NCI-H510A (cell line): ENCODE measurements at places on chromosomes 5 and 9.
A peak's percentile ranks its signal among the peaks of the same experiment; 100 is the strongest.

- no peak for DNase-seq
These were observed 102.0 kb upstream of the NREP start for GRCh38 chr5:111859031-111859430.

DNA sequence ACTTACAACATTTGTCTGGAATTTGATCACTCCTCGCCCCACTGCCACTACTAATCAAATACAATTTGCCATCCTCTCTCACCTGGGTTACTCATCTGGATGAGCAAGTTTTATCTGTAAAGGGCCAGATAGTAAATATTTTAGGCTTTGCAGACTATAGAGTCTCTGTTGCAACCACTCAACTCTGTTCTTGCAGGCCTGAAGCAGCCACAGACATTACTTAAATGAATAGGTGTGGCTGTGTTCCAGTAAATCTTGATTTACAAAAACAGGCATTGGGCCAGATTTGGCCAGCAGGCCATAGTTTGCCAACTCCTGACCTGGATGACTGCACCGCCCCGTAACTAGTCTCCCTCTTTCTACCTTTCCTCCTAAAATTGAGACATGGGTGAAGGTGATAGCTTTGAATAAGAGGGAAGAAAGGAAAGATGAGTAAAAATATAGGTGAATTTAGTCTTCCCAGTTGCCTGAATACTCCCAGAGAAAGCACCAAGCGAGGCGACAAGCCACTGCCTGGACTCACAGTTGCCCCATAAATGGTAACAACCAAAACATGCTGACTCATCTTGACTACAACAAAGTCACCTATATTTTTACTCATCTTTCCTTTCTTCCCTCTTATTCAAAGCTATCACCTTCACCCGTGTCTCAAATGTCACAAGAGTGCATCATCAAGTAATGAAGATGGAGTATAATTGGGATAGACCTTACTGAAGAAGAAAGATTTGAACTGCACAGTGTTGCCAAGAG lies 32.5 kb upstream of the SCAMP1 start:
- no peak for DNase-seq

DNA sequence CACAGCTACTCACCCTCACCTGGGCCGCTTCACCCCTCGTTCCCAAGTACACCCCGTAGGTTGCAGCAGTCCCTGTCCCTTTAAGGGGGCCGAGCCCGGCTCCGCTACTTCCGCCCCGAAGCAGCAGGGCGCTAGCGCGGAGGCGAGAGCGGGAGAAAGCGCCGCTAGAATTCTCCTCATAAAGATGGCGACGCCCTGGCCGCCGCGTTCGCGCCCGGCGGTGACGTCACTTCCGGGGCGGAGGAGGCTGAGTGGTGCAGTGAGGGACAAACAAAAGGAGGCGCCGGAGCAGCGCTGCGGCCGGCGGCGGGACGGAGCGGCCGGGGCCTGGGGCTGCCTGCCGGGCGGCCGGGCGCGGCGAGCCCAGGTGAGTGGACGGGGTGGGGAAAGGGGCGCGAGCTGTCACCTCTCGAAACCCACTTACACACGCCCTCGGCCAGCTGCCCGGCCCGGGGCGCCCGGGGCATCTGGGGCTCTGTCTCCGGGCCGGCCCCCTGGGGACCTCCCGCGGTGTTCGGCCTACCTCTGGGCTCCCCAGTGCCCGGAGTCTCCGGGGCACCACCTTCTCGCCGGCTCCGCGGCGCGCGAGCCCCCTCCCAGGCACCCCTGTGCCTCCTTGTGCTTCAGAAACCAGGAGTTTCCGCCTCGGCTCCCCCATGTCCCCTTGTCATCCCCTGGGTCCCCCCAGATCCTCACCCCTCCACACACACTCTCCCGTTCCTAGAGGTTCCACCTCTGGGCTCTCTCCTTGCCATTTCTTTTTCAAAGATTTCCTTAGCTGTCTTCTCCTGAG lies at the start of the genes KYAT1 and LRRC8A:
Gene KYAT1, minus strand, starts transcription at position 67 of the 793 bp plus-strand sequence. CDS start 36,545 bp downstream, outside the sequence.
Gene LRRC8A, plus strand, starts transcription at position 250 of the 793 bp plus-strand sequence. CDS start 25,032 bp downstream, outside the sequence.
- peak; percentile 97 for DNase-seq

- DNase-seq: no peak
These were observed 31.3 kb downstream of the FYB1 start for GRCh38 chr5:39187831-39188731.

DNA sequence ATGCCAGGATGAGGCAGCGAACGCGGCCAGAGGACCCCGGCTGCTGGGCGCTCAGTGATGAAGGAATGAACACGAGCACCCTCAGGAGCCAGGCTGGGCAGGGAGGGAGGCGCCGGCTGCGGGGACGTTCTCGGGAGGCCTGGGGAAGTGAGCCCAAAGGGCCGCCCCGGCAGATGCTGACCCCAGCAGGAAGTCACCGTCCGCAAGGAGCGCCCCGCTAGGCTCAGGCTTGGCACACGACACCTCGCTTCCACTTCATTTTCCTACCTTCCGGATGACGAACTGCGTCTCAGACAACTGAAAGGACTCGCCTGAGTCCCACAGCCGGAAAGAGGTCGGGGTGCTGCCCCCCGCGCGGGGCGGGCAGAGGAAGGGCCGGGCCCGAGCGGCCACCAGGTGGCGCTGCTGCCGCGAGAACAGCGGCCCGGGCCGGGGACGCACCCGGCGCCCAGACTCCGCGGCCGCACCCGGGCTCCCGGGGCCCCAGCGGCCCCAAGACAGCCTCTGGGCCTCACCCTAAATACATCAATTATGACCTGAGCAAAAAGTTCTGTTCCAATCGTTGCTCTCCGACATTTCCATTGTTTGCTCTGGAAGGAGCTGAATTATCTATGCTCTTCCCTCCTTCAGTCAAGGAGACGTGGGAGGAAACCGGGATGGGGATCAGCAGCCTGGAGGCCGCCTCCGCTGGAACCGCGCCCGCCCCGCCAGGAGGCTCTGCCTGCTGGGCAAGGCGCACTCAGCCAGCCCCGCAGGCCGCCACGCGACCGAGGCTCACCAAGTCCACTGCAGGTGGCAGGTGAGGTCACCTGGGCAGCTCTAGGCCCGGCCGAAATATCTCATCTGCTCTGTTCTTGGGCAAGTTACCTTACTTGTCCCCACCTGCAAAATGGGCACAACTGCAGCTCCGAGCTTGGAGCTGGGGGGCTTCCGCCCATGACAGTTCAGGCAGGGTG lies 107.0 kb downstream of the ZNF354C start:
- no peak for DNase-seq

DNA sequence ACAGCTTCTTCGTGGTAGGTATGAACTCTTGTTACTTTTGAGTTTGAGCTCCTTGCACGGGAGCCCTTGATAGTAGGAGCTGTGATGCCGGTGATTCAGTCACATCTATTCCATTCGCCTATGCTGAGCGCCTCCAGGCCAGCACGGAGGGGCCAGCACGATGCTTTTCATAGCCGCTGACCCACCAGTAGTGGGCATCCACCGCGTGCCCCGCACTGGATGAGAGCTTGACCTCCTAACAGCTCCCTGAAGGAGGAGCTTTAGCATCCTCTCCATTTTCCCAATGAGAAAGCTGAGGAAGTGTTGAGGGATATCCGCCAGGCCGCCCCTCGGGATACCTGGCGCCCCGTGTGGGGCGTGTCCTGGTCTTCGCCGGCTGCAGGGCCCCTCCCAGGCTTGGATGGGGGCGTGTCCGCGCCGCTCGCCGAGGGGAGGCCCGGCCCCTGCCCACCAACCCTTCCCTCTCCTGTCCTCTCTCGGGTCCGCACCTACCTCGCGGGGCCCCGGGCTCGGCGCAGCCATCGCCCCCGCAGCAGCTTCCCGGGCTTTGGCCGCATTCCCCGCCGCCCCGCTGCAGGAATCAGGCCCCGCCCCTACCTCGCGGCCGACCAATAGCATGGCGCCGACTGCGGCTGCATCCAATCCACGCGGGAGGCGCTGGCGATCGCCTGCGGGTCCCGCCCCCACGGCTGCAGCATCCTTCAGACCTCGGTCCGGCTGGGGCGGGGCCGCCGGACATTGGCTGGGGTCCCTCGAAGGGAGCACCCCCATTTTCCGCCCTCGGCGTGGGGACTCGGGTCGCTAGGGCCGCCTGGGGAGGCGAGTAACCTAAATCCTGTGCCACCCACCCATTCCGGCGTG lies at the start of gene PIP5KL1:
Gene PIP5KL1, minus strand, starts transcription at position 547 of the 861 bp plus-strand sequence. Its CDS starts 25 bp downstream, at position 522.
- peak; percentile 83 for DNase-seq

GRCh38 chr5:177410575-177410974 lies 1.2 kb upstream of the F12 start:
- no peak for DNase-seq

DNA sequence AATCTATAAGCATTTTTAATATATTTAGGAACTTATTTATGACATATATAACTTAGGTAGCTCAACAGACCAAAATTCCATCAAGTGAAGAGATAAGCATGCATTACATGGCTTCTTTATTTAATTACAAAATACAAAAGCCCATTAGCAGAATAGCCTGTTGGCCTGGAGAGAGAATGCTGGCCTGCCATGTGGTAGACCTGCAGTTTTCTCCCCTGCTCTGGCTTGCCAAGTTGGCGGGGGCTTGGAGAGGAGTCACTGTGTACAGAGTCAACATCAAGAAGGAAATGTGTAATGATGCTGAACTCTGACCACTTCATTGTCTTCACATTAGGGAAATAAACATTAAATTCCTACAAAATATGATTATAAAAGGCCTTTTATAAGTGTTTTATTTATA lies 69.8 kb upstream of the CNTLN start:
- no peak for DNase-seq

- no peak for DNase-seq
These were observed 215.1 kb downstream of the PAPPA start for GRCh38 chr9:116368680-116369079.

DNA sequence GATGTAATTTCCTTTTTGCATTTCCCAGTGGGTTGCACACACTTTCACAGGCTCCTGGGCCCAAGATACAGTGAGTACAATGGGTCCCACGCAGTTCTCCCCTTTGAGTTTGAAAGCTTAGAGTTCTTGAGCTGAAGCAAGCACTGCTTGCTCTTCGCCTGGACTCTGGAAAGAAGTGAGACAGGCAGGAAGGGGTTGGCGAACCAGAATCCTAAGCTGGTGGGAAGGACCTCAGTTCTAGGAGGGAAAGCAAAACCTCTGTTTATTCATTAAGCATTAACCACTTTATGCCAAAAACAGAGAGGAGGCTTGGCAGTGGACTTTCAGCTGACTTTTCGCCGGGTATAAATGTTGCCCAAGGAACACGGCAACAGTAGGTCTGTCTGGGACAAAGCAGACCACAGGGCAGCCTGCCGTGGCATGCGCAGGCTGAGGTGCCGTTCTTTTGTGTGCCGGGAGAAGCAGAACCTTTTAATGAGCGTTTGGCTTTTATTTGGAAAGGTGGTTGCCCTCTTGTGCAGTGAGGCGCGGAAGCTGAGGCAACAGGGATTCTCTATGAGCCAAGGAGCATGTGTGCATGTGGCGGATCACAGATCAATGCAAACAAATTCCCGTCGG lies 239.9 kb upstream of the PANK3 start:
- no peak for DNase-seq

- DNase-seq: no peak
These were observed 26.0 kb upstream of the NKD2 start for GRCh38 chr5:982377-983237.
